ENCODE measurements at places on chromosomes 4 and X. TPM values are rescaled to one million over a fixed set of nuclear protein-coding genes. Genes with fewer than 3 reads are reported as not detected.

The FAM156A gene
- 10.8 TPM for total RNA-seq

The SOX3 gene
- not detected for total RNA-seq

The TMEM150C gene
- 2.5 TPM for total RNA-seq

The TEX13B gene
- not detected for total RNA-seq

The NPNT gene
- 39.1 TPM for total RNA-seq

The S100G gene
- total RNA-seq, result not detected

The OPHN1 gene
- 4.8 TPM for total RNA-seq

The FSTL5 gene
- 0.13 TPM for total RNA-seq

DNA sequence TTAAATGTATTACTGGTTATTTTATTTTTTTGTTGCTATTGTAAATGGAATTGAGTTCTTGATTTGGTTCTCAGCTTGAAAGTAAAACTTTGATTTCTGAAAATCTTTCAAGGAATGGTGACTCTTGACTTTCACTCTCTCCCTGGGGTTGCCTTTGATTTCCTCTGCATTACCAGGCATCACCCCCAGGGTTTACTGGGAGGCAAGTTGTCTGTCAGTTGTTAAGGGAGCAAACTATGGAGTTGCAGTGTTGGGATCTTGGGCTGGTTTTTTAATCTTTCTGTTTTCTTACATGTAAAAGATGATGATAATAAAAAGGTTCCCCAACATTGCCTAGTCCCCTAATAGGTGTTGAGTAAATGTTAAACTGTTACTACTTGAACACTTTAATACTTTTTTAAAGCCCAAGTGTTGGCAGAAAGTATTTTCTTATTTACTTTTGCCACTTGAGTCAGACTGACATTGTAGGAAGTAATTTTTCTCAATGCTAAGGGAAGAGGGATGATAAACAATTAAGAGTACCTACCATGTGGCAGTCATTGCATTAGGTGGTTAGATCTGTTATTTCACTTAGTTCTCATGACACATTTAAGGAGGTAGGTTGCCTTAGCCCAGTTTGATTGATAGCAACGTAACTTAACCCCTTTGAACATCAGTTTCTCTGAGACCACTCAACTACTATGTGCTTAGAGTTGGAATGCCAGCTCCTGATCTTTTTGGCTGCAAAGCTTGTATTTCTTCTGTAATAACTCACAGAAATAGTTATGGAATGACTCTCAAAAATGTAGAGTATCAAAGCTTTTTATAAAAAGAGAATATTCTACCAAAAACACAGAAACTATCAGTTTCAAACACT, 67.1 kb downstream of the DCLK2 start:
- no peaks in the 10 kb centered on the region for H3K36me3 ChIP-seq
- H3K27me3 ChIP-seq, result no peaks in the 10 kb centered on the region
- no peak overlapping the region for H3K4me3 ChIP-seq
- no peak overlapping the region for H3K27ac ChIP-seq
- no peaks in the 10 kb centered on the region for H3K4me1 ChIP-seq
- DNase-seq, result no peak

DNA sequence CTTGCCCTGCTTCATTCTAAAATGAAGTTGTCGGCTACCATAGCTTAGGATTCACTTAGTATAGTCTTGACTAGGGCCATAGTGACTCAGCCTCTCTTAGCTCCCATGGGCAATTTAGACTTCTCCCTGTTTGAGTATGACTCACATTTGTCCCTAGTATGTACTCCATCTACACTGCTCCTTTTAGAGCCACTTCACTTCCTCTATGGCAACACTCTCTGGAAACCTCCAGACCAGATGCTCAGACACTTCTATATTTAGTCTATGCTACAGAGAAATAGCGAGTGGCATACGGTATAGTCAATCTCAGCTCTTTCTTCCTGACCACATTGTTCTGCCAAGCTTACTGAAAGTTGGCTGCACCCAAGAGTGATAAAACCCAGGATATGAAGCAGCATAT, 11.2 kb downstream of the MEPE start:
- no peak for DNase-seq
- H3K4me3 ChIP-seq, result no peak overlapping the region
- no peaks in the 10 kb centered on the region for H3K36me3 ChIP-seq
- H3K27ac ChIP-seq, result no peak overlapping the region
- no peaks in the 10 kb centered on the region for H3K4me1 ChIP-seq
- no peaks in the 10 kb centered on the region for H3K27me3 ChIP-seq

- peak within 1 kb of the TSS; percentile 41 for H3K4me3 ChIP-seq
- peak; percentile 51 for DNase-seq
- no peaks in the 10 kb centered on the region for H3K36me3 ChIP-seq
- H3K4me1 ChIP-seq, result no peaks in the 10 kb centered on the region
Observed at GRCh38 chr4:117084866-117085701, at the start of gene TRAM1L1. Gene TRAM1L1 (minus strand): TSS chr4:117085576. CDS start chr4:117085393, 183 bp downstream.

DNA sequence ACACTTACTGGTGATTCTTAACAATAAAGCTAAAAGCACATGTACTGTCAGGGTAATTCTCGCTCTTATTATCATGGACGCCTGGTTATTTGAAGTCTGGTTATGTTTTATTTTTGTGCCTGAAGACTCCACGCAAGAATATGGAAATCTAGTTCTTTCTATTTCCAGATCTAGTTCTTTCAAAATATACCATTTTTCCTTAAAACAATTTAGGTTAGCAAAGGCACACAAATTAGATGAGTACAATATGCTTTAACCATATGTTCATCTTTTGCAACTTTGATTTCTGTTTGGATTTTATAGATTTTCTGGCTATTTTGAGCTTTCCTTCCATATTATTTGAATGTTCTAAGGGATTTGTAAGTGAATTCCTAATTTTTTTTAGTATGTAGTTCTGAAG, 1783.1 kb downstream of the PCDH7 start:
- no peaks in the 10 kb centered on the region for H3K4me1 ChIP-seq
- no peak for DNase-seq
- H3K27me3 ChIP-seq, result no peaks in the 10 kb centered on the region
- H3K36me3 ChIP-seq, result no peaks in the 10 kb centered on the region
- H3K27ac ChIP-seq, result no peak overlapping the region

GRCh38 chr4:182809417-182810102, 107.6 kb downstream of the DCTD start:
- DNase-seq, result no peak
- H3K36me3 ChIP-seq, result no peaks in the 10 kb centered on the region
- H3K27me3 ChIP-seq, result no peaks in the 10 kb centered on the region
- no peak overlapping the region for H3K4me3 ChIP-seq

DNA sequence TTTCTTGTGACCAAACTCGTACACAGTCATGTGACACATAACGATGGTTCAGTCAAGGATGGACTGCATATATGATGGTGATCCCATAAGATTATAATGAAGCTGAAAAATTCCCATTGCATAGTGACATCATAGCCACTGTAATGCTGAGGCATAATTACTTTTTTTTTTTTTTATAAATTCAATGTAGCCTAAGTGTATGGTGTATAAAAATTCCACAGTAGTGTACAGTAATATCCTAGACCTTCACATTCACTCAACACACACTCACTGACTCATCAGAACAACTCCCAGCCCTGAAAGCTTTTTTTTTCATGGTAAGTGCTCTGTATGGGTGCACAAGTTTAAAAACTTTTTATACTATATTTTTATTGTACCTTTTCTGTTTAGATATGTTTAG, 105.0 kb downstream of the AREG start:
- no peaks in the 10 kb centered on the region for H3K4me1 ChIP-seq
- no peaks in the 10 kb centered on the region for H3K36me3 ChIP-seq
- no peaks in the 10 kb centered on the region for H3K27me3 ChIP-seq

GRCh38 chrX:41108463-41109205, 23.4 kb downstream of the USP9X start:
- H3K36me3 ChIP-seq, result no peaks in the 10 kb centered on the region
- no peak for DNase-seq
- H3K4me3 ChIP-seq, result no peak overlapping the region
- no peak overlapping the region for H3K27ac ChIP-seq
- no peaks in the 10 kb centered on the region for H3K4me1 ChIP-seq
- no peaks in the 10 kb centered on the region for H3K27me3 ChIP-seq

DNA sequence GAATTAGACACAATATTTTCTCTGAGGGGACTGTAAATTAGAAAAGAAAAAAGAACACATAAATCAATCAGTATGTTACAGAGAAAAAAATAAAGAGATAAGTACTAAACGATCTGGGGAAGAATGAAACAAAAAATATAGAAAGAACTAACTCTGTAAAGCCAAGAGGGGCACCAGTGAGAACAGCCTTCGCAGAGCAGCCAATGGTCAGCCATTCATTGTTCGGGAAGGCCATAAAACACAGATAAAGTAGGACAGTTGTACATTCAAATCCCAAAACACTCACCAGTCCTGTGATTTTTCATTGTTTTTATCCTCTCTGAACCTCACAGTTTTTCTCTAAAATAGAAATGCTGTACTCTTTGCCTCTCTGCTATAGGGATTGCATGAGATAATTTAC, 127.9 kb downstream of the NEK1 start:
- no peaks in the 10 kb centered on the region for H3K36me3 ChIP-seq
- H3K27me3 ChIP-seq, result no peaks in the 10 kb centered on the region
- no peak overlapping the region for H3K27ac ChIP-seq
- no peak for DNase-seq

GRCh38 chr4:167838686-167839085, 253.7 kb upstream of the ANXA10 start:
- no peak overlapping the region for H3K27ac ChIP-seq
- H3K36me3 ChIP-seq, result no peaks in the 10 kb centered on the region
- no peaks in the 10 kb centered on the region for H3K4me1 ChIP-seq
- no peaks in the 10 kb centered on the region for H3K27me3 ChIP-seq
- no peak for DNase-seq

GRCh38 chr4:70927502-70928137, 25.5 kb downstream of the MOB1B start:
- no peaks in the 10 kb centered on the region for H3K4me1 ChIP-seq
- no peaks in the 10 kb centered on the region for H3K27me3 ChIP-seq
- no peak overlapping the region for H3K4me3 ChIP-seq
- H3K27ac ChIP-seq, result no peak overlapping the region
- H3K36me3 ChIP-seq, result no peaks in the 10 kb centered on the region
- DNase-seq, result no peak

DNA sequence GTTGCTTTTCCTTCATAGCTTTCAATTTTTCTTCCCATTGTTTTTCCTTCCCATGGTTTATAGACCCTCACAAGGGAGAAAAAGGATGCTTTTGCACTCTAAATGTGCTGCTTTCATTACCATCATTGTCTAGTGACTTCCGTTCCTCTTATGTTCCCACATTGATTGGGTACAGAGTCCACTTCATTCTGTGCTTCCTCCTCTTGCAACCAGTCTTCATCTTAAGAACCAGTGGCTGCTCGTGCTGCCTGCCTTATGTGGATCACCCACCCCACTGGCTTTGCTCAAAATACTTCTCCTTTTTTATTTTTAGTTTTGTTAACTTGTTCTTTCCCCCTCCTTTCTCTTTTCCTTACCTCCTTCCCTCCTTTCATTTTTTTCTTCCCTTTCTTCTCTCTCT, 76.5 kb upstream of the BOD1L1 start:
- no peaks in the 10 kb centered on the region for H3K27me3 ChIP-seq
- H3K27ac ChIP-seq, result no peak overlapping the region

GRCh38 chr4:104641418-104641817, 146.7 kb upstream of the CXXC4 start:
- no peak overlapping the region for H3K27ac ChIP-seq
- H3K4me1 ChIP-seq, result no peaks in the 10 kb centered on the region
- no peak for DNase-seq

DNA sequence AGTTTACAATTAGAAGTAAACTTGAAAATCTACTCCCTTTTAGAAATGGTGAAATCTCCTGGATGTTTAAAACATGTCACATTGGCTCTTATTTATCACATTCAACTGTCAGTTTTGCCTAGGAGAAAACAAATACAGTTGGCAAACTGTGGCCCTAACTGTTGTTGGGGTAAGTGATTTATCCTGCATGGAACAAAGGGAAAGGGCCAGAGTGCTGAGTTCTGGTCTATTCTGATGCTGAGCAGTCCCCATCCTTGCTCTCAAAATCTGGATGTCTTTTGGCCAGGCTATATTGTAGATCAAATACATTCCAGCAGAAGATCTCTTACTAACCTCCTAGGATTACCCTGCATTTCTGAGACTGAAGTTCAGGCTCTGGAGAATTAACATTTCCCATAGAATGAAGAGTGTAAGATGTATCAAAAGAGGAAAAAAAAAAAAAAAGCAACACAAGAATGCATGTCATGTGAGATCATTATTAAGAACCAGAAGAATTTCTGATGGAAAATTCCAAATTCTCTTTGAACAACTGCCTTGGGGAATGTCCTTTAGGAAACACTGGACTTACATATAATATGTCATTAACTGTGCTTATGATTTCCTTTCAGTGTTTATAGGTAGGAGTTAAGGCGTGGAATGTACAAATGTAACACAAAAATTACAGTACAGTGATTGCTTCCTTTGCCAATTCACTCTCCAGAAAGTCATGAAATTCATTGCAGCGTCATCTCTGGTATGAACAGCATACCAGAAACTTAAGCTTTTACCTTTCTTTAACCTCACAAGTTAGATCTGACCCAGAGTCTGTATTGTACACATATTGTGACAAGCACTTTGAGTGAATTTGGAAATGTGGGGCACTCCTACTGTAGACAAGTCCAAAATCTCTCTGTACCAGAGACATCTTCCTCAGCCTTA, 1012.5 kb upstream of the LCORL start:
- DNase-seq, result no peak
- no peak overlapping the region for H3K4me3 ChIP-seq
- no peaks in the 10 kb centered on the region for H3K36me3 ChIP-seq
- no peak overlapping the region for H3K27ac ChIP-seq

DNA sequence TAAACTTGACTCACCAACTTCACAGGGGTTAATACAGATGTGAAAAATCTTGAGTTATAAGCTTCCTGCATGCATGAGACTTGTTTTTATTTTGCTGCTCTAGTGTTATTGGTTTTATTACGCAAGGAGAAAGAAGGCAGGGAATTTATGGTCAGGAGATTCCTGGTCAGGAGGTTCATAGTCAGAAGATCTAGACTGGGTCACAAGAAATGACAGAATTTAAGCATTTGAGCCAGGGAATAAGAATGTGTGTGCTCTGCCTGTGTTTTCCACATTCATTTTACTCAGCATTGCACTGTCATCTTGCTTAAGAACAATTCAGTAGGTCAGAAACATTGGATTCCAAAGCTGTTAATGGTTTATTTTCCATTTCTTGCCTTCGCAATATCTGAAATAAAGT, 2522.1 kb downstream of the ARAP2 start:
- H3K27me3 ChIP-seq, result no peaks in the 10 kb centered on the region
- H3K36me3 ChIP-seq, result no peaks in the 10 kb centered on the region
- DNase-seq, result no peak
- H3K4me3 ChIP-seq, result no peak overlapping the region
- no peak overlapping the region for H3K27ac ChIP-seq

DNA sequence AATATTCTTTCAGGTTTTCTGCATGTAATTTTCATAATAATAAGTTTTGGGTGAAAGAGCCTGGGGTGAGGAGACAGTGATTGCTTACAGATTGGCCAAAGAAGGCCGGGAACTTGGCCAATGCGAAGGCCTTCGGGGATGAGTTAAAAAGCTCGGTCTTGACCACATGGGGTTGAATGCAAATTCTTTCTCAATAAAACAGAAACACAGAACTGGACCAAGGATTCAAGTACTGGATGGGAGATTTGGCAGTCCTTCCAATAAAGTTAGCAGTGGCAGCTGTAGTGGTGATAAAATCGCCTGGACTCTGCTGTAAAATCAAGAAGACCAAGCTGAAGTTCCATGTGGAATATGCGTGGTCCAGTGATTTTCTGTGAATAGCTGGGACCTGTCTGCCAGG, 282.2 kb upstream of the KLF3 start:
- peaks cover 3% of the 10 kb centered on the region for H3K4me1 ChIP-seq
- no peaks in the 10 kb centered on the region for H3K36me3 ChIP-seq
- H3K27ac ChIP-seq, result no peak overlapping the region
- no peaks in the 10 kb centered on the region for H3K27me3 ChIP-seq
- no peak overlapping the region for H3K4me3 ChIP-seq

- no peak overlapping the region for H3K4me3 ChIP-seq
- H3K4me1 ChIP-seq, result no peaks in the 10 kb centered on the region
- no peaks in the 10 kb centered on the region for H3K27me3 ChIP-seq
- H3K36me3 ChIP-seq, result no peaks in the 10 kb centered on the region
Observed at GRCh38 chrX:118579417-118579816, 83.8 kb downstream of the DOCK11 start.

Measured in colonic mucosa (tissue), 4 donors.